Cortex of kidney (tissue), 1 donor: ENCODE measurements at places on chromosomes 12 and 14.

DNA sequence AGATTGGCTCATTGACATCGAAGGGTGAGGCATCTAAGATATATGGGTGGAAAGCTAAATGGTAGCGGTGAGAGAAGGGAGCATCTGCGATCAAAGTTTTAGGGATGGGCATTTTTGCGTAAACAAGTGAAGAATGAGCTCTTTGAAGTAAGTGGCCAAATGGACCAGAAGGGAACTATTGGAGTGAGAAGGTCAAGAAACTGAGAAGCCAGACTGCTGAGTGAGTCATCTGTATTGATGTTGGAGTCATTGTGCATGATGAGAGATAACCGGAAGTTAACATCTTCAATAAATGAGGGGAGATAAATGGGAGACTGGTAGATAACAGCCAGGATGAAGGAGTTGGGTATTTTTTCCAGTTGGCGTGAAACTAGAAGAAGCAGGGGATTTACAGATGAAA, 271.9 kb upstream of the PDE3A start:
- no peak for DNase-seq

DNA sequence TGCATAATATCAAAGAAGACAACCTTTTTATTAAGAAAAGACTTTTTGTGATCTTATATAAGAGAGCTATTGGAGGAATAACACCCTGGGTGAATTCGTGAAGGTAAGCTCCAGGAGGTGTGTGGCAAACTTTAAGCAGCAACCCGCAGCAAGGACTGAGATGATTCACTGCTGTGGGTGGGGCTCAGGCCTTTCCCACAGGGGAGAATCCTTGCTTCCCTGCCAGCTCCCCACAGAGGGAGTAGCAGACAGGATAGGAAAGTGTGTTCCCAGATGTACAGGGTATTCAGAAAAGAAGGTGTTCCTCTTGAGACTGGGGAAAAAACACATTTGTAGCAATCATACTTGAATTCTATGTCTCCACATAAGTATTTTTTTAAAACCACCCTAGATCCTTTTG, 9.2 kb downstream of the NDUFA12 start:
- DNase-seq, result no peak

DNA sequence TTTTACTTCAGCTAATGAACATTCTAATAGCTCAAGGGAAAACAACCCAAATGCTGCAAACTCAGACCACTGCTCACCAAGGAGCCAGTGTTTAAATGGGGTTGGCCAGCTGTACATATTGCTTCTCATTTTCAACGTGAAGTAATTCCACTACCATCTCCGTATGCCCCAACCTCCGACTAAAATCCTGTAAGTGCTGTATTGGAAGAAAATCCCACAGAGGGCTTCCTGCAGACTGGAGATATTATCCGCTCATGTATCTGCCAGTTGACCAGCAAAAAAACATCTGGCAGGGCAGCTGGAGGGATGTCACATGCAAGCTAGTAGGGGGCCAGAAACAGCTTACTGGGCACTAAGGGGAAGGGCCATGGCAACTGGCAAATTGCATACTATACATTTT, 485.0 kb downstream of the SNAPC1 start:
- no peak for DNase-seq

DNA sequence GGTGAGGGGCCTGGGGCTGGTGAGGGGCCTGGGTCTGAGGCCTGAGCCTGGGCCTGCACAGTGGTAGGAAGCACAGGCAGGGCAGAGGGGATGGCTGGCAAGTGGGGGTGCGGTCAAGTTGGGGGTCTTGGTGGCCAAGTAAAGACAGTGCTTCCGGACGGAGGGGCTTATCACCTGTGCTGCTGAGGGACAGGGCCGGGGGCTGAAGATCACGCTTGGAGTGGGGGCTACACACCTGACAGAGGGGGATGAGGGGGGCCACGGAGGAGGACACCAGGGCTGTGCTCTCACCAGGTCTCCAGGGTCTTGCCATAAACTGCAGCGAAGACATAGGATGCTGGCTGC, 12.2 kb downstream of the TEDC1 start:
- DNase-seq, result no peak

- DNase-seq, result no peak
Observed at GRCh38 chr12:26612203-26612602, 220.8 kb downstream of the ITPR2 start.

DNA sequence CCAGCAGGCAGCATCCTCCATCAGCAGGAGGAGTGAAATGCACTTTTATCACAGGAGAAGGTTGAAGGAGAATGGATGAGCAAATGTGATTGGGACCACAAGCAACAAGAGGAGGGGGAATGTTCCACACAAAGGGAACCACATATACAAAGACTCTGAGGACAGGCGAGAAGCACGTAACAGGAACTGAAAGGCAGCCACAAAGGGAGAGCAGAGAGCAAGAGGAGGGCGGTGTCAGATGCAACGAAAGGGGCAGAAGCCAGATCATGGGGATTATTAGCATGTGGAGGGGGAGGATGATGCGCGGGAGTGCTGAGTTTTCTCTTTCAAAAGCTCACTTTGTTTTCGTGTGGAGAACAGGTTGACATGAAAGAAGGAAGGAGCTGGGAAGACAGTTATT, 241.1 kb downstream of the SPTSSA start:
- no peak for DNase-seq

GRCh38 chr12:88577537-88577936, 2.7 kb downstream of the KITLG start:
- no peak for DNase-seq

DNA sequence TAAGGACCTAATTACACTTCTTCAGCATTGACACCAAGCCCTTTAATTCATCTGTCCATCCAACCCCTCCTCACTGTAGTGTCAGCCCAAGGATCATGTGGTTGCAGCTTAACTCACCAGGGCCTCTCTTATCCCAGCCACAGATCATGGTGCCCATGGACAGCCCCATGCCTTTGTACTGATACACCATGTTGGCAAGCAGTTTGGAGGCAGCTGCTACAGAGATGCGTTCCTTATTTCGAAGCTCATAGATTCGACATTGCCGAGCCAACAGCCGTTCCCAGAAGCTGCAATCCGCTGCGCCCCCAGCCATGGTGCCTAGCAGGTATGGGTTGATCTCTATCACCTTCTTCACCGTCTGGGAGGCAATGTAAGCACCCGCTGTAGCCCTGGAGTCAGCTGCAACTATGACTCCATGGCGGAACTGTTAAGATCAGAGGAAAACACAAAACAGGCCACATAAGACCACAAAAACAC, 1.4 kb downstream of the PSMB5 start:
- no peak for DNase-seq

DNA sequence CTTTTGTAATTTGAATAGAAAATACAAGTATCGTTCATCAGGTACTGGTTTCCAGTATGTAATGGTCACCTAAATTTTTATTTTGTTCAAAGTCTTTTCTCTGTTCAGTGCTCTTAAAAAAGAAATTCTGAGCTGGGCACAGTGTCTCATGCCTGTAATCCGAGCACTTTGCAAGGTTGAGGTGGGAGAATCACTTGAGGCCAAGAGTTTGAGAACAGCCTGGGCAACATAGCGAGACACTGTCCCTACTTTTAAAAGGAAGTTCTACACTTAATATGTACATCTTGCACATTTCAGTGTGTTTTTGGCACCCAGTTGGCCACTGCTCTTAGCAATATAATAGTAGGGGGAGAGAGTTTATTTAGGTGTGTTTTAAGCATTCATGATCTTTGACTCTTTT, 27.9 kb downstream of the PCNX1 start:
- DNase-seq, result no peak

- no peak for DNase-seq
Observed at GRCh38 chr14:59224341-59224740, 35.9 kb downstream of the DAAM1 start.

GRCh38 chr14:69574263-69574953, at the start of gene CCDC177:
TSS of gene CCDC177 (minus strand) at chr14:69574871. CDS start at chr14:69573622, 1,249 bp downstream.
- no peak for DNase-seq

- no peak for DNase-seq
Observed at GRCh38 chr14:41899416-41899815, 292.7 kb downstream of the LRFN5 start.

DNA sequence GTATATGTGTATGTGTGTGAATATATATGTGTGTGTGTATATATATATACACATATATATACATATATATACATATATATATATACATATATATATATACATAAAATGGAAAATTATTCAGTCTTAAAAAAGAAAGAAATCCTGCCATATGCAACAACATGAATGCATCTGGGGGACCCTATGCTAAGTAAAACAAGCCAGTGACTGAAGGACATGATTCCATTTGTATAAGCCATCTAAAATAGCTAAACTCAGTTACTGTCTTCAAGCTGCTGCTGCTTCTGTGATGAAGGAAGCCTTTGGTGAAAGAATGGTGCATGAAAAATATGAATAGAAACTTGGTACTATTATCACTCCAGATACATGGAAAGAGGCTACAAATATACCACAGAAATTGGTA, 118.6 kb downstream of the ATXN7L3B start:
- DNase-seq, result no peak

GRCh38 chr12:120229071-120229486, 28.2 kb upstream of the RPLP0 start:
- DNase-seq, result no peak

DNA sequence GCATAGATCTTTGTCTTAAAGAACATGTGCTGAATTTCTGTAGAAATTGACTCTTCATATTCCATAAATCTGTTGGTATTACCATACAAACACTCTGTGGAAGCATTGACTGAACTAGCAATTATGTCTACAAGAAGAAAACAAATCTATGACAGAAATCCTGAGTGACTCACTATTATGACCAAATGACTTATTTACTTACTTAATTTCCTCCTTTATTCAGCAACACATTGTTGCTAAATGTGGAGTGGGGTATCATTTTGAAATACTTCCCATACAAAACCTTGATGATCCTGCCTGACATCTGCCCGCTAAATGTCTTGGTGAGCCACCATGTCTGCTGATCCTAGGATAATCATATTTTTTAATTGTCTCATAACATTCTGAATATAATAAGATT, 99.1 kb upstream of the SLCO1C1 start:
- no peak for DNase-seq

GRCh38 chr12:79451365-79451764, 239.4 kb downstream of the PAWR start:
- DNase-seq, result no peak

DNA sequence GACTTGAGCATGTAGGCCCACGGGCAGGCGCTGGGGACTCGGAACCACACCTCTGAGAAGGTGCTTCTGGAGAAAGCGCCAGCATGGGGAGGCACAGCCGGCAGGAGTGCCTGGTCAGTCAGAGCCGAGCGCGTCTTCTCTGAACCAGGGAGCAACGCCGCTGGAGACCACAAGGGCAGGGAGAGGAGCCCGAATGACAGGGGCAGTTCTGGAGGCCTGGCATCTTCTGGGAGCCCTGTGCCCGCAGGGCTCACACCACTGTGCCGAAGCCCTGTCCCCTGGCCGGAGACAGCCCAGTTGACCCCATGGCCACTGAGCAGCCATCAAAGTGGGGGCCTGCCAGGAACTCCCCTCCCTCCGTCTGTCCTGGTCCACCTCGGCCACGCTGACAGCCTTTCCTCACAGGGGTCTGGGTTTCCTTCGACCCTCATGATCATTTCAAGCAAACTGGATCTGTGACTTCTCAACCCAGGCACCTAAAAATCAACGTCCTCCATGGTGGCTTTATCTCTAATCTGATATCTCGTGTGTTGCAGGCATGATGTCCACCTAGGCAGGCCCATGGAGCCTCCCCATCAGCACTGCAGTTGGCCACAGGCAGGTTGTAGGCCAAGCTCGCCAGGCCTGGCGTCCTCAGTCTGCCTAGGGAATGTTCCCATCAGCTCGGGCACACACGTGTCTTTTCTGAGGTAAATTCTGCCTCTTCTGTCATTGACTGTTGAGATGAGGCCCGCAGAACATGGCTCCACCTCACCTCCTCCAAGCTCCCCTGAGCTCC, 299.3 kb upstream of the RTL1 start:
- DNase-seq, result no peak

DNA sequence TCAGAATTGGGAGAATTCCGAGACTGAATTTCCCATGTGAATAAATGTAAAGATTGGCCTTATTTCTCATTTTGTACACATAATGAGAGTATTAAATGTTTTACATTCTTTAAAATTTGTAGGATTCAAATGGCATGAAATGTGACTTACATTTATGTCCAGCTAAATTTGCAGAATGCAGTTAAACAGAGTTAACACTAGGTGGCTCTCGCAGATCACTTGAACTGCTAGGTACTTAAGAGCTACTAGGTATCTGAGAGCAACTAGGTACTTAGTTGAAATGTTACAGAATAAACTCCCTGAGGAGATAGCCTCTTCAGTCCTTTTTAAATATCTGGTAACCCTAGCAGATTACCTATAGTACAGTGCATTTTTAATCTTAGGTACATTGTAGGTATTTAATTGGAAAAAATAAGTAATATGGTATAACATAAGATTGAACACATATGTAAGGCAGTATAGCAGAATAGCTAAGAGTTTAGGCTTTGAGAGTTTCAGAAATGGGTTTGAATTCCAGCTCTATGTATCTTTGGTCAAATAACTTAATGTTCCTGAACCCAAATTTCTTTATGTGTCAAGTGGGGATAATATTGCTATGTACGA, 73.8 kb downstream of the KIAA0586 start:
- no peak for DNase-seq

DNA sequence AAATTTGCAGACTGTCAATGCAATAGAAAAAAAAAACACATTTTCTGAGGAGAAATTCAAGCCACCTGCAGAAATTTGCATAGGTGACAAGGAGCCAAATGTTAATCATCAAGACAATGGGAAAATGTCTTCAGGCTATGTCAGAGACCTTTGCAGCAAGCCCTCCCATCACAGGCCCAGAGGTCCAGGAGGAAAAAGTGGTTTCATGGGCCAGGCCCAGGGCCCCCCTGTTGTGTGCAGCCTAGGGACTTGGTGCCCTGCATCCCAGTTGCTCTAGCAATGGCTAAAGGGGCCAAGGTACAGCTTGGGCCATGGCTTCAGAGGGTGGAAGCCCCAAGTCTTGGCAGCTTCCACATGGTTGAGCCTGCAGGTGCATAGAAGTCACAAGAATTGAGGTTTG, 60.6 kb downstream of the TC2N start:
- DNase-seq, result no peak

GRCh38 chr12:18932715-18933114, 194.8 kb downstream of the CAPZA3 start:
- no peak for DNase-seq

GRCh38 chr12:75444429-75445136, 36.0 kb upstream of the GLIPR1 start:
- DNase-seq, result no peak
